ENCODE measurements at places on chromosomes 12 and 14.

DNA sequence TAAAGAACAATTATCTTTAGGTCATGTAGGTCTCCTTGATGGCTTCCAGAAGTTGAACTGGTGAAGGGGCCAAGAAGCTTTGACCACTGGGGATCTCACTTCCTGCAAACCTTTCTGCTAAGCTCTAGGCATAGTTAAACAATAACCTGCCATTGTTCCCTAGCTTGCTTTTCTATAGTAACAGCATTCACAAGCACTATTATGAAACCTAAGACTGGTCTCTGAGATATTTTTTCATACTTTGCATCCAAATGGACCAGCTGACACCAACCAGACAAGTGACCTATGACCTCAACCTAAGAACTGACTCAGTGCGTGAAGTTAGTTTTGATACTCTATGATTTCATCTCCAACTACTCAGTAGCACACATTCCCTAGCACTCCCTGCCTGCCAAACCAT lies 129.1 kb downstream of the PTPRB start:
- DNase-seq = no peak

DNA sequence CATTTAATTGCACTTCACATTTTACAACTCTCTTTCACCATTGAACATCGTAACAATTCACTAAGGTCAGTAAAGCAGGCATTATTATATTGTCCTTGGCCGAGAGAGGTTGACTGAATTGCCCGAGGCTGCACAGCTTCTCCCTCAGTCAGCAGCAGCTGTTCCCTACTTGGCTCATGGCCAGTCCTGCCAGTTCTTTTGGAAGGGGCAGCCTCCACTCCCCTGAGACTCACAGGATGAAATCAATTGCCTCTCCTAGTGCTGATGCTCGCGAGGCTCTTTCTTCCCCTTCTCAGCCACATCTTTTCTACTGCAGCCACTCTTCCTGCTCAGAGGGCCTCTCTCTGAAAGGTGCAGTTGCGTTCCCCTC lies 79.9 kb upstream of the KCNA1 start:
- DNase-seq = no peak

DNA sequence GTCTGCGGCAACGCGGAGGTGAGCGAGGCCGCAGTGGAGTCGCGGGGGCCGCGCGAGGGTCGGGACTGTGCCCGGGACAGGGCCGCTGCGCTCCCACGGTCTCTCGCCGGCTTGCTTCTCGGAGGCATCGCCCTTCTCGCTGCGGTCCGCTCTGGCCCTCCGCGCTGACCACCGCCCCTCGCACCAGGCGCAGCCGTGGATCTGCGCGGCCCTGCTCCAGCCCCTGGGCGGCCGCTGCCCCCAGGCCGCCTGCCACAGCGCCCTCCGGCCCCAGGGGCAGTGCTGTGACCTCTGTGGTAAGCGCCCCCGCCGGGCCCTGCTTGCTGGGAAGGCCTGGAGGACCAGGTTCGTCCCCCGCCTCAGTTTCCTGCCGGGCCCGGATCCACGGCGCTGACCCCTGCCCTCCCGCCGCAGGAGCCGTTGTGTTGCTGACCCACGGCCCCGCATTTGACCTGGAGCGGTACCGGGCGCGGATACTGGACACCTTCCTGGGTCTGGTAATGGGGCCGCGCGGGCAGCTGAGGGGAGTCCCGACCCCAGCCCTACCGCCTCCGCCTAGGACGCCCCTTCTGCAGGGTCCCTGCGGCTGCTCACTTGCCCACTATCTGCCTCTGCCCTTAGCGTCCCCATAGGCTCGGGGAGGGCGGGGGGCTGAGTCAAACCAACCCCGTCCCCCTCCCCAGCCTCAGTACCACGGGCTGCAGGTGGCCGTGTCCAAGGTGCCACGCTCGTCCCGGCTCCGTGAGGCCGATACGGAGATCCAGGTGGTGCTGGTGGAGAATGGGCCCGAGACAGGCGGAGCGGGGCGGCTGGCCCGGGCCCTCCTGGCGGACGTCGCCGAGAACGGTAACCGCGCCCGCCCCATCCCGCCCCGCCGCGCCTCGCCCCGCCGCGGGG lies 7.0 kb downstream of the AMN start:
- no peak for DNase-seq

- DNase-seq = no peak
Observed at GRCh38 chr12:55320201-55320600, 6.1 kb downstream of the OR6C1 start.

- DNase-seq = no peak
Observed at GRCh38 chr12:65840793-65841670, 16.7 kb downstream of the HMGA2 start.

DNA sequence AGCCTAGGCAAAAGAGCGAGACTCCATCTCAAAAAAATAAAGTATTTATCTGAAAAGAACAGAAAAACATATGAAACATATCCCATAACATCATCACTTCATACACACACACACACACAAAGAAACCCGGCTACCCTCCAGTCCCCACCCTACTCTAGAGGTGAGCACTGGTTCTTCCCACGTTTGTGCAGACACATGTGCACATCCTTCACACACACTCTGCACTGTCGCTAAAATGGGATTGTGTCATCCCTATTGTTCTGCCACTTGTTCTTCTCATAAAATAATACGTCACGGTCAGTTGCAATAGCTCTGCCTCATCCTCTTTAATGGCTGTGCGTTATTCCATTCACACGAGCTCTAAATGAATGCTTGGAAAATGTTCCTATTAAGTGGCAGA lies 85.9 kb upstream of the ANO2 start:
- DNase-seq = no peak

DNA sequence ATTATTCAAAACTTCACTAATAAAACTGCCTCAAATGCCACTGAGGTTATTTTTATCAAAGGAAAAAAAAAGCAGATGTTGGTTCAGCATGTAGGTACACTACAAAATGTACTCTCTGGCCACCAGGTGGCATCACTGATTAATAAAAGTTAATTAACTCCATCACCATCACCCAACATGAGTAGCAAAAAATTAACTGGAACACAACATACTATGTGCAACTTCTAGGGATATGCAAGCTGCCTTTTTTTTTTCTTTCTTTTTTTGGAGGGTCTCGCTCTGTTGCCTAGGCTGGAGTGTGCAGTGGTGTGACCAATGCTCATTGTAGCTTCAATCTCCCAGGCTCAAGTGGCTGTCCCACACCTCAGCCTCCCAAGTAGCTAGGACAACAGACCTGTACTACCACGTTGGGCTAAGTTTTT lies 43.8 kb upstream of the NR2C1 start:
- no peak for DNase-seq

DNA sequence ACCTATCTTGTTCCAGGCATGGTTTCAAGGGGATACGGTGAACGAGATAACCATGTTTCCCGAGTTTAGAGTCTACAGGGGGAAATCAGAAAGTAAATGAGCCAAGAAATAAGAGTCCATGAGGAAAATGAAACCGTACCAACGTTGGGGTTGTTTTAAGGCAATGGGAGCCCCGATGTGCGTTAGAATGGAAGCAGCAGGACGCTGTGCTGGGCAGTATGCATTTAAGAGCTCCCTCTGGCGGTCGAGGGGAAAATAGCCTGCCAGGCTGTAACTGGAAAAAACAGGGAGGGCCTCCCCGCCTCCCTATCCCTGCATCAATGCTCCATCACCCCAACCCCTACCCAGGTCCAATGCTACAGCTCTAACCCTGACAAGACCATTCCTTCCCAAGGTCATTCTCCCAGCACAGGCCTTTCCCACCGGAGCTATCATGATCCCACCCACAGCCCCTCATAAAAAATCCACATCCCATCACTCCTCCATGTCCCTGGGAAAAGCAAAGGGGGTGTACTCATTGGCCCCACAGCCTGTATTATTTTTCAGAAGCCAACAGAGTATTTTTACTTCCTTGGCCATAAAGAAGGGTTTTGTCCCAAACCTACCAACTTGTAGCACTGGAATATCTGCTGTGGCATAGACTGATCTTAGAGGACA lies 226.3 kb upstream of the NOS1 start:
- DNase-seq = no peak

GRCh38 chr12:31234053-31234840 lies 91.7 kb downstream of the SINHCAF start:
- peak; percentile 51 for DNase-seq

GRCh38 chr14:68253160-68253780 lies 433.7 kb downstream of the RAD51B start:
- no peak for DNase-seq

DNA sequence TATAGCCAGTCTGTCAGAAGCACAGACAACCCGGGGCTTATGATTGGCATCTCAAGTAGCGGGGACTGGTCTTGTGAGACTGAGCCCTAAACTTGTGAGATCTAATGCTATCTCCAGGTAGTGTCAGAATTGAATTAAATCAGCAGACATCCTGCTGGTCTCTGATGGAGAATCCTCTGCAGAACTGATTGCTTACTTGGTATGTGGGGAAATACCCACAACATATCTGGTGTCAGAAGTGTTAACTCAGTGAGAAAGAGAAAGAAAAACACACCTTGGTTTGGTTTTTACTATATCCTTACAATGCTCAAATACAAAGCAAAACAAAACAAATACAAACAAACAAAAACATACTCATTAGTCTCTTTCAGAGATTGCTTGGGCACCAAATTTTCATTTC lies 10.0 kb downstream of the SEL1L start:
- no peak for DNase-seq

DNA sequence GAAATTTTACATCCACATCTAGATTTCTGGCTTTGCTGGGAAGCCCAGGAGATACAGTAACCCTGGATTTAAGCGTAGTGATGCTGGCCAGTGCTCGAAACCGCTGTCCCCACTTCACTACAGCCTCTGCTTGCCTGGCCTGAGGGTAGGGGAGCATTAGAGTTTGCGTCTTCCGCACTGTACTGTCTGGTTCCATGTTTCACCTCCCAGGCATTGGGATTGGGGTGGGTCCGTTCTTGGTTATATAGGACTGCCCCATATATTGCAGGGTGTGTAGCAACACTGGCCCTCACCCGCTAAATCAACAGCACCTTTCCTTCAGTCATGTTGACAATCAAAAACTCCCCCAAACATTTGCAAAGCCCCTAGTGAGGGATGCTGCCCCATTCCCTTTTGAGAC lies 240.8 kb downstream of the ZFP36L1 start:
- DNase-seq = no peak

GRCh38 chr14:64478634-64479250 lies 13.4 kb downstream of the AKAP5 start:
- no peak for DNase-seq

DNA sequence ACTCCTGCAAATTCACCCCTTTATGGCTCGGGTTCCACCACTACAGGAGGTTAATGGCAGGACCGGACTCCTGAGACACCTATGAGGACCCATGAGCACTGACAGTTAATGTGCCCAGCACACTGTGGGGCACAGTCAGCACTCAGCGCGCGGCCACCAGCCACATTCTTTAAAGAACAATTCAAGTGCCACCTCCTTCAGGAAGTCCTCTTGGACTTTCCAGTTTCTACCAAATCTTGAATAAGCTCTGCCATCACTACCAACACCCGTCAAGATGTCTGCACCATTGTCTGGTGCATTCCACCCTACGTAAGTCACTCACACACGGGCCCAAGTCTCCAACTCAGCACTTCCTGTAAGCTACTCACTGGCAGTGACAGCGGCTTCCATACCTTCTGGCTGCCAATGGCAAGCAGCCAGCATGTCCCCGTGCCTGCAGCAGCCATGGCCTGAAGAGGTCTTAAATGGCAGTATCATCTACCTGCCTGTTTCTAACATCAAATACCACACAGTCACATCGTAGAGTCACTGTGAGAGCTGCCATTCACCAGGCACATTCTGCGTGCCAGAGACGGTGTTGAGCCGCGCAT lies 48.5 kb downstream of the CDC42BPB start:
- DNase-seq = peak; percentile 77

GRCh38 chr12:51591016-51591901 lies at the start of gene SCN8A:
Gene SCN8A (plus strand): TSS chr12:51591233. CDS start chr12:51662818, 71,585 bp downstream.
- DNase-seq = no peak
